ENCODE measurements at places on chromosomes 11 and 22. TPM values are rescaled to one million over a fixed set of nuclear protein-coding genes. Genes with fewer than 3 reads are reported as not detected.

DNA sequence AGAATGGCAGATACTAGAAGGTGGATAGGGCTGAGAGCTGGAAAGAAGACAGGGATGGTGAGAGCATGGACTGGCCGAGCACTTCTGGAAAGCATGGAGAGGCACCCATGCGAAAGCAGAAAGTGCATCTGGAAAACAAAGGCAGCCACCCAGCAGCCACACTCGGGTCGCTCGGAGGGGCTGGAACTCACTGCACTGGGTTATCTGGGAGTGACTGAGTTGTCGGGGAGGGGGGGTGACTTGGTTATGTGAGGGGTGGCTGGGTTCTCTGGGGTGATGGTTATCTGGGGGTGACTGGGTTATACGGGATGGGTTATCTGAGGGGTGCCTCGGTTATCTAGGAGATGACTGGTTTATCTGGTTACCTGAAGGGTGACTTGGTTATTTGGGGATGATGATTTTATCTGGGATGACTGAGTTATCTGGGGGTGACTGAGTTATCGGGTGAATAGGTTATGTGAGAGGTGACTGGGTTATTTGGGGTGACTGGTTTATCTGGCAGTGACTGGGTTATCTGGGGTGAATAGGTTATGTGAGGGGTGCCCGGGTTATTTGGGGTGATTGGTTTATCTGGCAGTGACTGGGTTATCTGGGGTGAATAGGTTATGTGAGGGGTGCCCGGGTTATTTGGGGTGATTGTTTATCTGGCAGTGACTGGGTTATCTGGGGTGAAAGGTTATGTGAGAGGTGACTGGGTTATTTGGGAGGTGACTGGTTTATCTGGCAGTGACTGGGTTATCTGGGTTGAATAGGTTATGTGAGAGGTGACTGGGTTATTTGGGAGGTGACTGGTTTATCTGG, 2.6 kb upstream of the PANX2 start:
- DNase-seq, result no peak

GRCh38 chr11:12133547-12134235, 23.3 kb downstream of the MICAL2 start:
- DNase-seq, result no peak

- DNase-seq, result peak; percentile 60
Observed at GRCh38 chr22:42080287-42080686, 787 bp downstream of the SMDT1 start.

- DNase-seq, result no peak
Observed at GRCh38 chr22:20536590-20537324, 29.3 kb downstream of the MED15 start.

- no peak for DNase-seq
Observed at GRCh38 chr11:72247584-72247983, 3.6 kb upstream of the PHOX2A start.

GRCh38 chr11:3215346-3216026, 3.1 kb downstream of the MRGPRG start:
- DNase-seq, result no peak

DNA sequence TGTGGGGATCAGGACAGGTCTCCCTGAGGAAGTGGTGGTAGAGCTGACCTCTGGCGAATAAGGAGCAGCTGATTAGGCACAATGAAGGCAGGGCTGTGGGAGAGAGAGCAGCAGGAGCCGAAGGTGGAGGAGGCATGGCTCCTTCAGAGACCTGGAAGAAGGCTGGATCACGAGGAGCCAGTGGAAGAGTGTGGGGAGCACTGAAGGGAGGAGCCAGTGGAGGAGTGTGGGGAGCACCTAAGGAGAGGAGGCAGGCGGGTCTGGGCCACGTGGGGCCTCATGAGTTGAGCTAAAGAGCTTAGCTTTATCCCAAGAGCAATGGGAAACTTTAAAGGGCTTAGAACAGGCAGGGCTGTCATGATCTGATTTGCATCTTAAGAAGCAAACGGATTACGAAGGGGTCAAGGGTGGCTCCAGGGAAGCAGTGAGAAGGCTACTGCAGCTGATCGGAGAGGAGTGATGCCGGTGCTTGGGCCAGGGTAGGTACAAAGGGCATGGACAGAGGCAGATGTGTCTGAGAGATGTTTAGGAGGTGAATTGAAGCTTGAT, 44.9 kb upstream of the EIF3D start:
- no peak for DNase-seq

DNA sequence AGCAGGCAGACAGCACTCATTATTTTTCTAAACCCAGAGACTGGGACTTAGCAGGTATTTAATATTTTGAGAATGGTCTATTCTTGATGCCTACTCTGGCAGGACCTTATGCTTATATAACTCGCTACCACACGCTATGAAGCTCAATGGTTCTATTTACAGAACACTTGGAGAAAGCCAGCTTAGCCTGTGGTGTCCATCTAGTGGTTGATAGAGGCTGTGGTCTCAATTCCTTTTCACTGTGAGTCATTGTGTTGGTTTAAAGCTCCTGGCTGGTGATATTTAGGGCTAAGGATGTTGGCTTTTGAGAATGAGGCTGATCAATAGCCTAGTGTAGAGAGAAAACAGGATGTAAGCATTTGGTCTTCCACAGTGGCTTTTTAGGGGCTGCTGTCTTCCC, 206.4 kb downstream of the DBX1 start:
- DNase-seq, result peak; percentile 89

GRCh38 chr11:43686207-43686606, 5.7 kb downstream of the HSD17B12 start:
- peak; percentile 13 for DNase-seq

- peak; percentile 94 for DNase-seq
Observed at GRCh38 chr11:17845431-17845881, 110.9 kb downstream of the KCNC1 start.

DNA sequence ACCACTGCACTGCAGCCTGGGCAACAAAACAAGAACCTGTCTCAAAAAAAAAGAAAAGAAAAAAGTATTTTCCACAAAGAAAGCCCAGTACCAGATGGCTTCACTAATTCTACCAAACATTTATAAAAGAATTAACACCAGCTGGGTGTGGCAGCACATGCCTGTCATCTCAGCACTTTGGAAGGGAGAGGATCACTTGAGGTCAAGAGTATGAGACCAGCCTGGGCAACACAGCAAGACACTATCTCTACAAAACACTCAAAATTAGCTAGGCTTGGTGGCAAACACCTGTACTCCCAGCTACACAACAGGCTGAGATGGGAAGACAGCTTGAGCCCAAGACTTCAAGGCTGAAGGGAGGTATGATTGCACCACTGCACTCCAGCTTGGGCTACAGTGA, 20.1 kb downstream of the RSF1 start:
- DNase-seq, result no peak

The ST14 gene
- total RNA-seq, result not detected

The PIWIL4 gene
- 2.7 TPM for total RNA-seq

The BTG4 gene
- not detected for total RNA-seq

The CHADL gene
- total RNA-seq, result 0.99 TPM

The GP1BB gene
- total RNA-seq, result 20.1 TPM

The SCGB1A1 gene
- total RNA-seq, result not detected

The OR51B2 gene
- not detected for total RNA-seq
